Renal pelvis (tissue), 12 donors: ENCODE measurements at places on chromosomes 1 and 21. TPM values are rescaled to one million over a fixed set of nuclear protein-coding genes. Genes with fewer than 3 reads are reported as not detected.

- no peak for DNase-seq
Observed at GRCh38 chr1:81672766-81673165, 128.0 kb upstream of the ADGRL2 start.

- no peak for DNase-seq
Observed at GRCh38 chr1:180909005-180909414, 3.7 kb upstream of the KIAA1614 start.

DNA sequence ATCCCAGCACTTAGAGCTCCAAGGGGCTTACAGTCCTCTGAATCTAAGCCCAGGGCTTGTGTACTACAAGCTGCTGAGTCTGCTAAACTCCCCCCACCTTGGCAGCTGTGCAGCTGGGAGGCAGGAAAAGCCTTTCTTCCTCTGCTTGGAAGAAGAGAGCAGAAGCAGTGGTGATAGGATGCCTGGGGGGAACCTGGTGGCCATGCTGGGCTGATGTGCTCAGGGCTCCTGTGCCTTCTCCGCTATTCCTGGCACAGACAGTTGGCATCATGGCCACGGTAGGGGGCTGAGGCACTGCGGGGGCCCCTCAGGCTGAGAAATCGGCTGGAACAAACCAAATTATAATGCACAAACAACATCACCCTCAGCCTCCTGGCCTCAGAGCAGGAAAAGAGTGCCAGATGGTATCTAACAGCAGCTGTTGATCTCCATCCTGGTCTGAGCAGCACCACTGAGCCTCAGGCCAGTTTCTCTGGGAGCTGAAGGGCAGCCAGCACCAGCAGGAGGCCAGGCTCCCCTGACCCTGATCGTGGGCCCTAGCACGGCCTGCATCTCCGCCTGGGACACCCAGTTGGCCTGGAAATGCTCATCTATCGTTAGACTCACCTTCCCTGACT lies 35.8 kb downstream of the ECE1 start:
- DNase-seq: no peak

DNA sequence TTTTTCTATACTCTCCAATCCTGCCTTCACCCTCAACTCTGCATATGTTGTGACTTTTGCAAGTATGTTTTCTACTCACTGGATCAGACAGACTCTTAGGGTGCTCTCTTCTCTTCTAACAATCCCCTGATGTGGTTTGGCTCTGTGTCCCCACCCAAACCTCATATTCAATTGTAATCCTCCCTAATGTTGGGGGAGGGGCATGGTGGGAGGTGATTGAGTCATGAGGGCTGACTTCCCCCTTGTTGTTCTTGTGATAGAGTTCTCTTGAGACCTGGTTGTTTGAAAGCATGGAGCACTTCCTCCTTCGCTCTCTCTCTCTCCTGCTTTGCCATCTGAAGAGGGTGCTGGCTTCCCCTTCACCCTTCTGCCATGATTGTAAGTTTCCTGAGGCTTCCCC lies 148.9 kb upstream of the IGSF21 start:
- DNase-seq: no peak

DNA sequence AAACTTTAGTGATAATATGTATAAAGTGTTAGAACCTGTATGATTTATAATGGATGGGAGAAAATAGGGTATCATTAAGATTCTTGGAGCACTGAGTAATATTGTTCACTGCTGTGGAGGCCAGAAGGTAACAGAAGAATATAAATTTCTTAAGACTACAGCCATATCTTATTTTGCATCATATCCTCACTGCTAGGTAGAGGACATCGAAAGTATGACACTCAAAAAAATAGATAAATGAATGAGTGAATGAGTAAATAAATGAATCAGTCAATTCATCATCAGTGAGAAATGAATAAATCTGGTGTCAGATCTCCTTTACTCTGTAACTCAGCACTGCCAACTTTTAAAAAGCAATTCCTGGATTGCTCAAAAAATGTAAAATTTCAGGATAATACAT lies 33.2 kb downstream of the RGS13 start:
- no peak for DNase-seq

DNA sequence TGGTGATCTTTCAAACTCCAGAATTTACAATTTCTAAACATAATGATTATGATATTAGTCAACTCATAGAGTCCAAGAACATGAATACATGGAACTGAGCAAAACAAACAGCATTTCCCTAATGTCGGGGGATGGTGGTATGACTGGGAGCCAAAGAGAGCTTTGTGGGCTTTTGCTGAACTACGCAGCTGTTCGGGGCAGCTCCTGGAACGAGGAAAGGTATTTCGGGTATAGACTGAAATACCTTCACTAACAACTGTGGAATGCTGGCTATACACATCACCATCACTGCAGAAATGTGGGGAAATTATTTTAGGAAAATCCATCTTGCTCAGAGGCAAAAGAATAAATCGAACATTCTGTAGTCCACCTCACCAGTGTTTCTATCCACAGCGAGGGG lies 30.2 kb upstream of the VPS26C start:
- DNase-seq: no peak

GRCh38 chr1:17094664-17095063 lies 24.6 kb downstream of the PADI2 start:
- DNase-seq: no peak

GRCh38 chr1:206558794-206559671 lies 51.7 kb downstream of the RASSF5 start:
- DNase-seq: no peak

- no peak for DNase-seq
Observed at GRCh38 chr21:45899317-45900033, 82.1 kb upstream of the COL6A1 start.

GRCh38 chr1:182308826-182309225 lies 82.8 kb downstream of the GLUL start:
- DNase-seq: no peak

GRCh38 chr21:39568361-39568760 lies 44.4 kb upstream of the B3GALT5 start:
- no peak for DNase-seq

DNA sequence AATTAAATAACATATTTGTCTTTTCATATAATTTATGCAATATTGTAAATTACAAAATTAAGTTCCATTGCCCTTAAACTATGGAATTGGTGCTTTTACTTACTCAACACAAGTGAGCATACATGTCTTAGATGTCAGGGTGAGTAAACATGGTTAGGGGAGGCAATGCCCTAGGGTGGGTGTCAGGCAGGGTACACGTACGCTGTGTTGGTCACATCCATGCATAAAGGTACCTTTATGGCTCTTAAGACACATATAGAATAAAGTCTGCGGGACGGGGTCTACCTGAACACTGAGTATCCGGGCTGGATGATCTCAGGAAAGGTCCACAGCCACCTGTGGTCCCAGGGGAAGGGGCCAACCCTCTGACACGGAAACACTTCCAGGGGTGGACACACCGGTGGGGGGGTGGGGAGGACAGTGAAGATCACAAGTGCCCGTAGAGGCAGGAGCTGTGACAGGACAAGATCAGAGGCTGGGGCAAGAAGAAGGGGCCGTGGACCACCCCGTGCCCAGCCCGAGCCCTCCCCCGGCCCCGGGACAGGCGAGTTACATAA lies 720 bp downstream of the LIN9 start:
- peak; percentile 15 for DNase-seq

DNA sequence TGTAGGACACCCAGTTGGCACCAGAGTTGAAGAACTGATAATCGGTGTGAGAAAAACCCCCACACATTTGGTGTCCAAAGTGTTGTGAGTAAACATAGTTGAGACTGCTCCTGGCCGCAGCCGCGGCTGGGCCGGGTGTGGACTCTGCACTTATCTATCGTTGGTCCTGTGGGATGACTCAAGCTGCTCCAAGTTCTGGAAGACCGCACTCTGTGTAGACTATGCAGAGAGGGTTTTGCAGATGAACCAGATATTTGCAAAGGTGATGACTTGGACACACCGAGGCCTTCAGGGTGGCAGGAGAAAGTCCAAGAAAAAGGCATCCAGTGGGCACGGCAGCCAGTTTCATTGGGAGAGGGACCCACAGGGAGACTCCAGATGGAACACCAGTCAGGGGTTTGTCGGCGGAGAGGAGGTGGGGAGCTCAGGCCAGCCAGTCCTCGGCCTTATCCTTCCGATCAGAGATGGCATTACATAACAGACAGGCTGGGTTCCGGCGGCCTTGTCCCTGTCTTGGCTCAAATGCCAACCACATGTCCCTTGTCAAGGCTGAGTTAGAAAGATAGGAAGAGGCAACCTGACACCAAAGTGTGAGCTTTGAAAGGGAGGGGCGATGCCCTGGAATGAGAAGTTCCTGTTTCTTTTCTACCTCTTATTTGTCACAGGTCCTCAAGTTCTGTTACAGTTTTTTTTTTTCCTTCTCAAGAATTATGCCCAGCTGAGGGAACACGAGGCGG lies 21.1 kb downstream of the C2CD2 start:
- DNase-seq: no peak

DNA sequence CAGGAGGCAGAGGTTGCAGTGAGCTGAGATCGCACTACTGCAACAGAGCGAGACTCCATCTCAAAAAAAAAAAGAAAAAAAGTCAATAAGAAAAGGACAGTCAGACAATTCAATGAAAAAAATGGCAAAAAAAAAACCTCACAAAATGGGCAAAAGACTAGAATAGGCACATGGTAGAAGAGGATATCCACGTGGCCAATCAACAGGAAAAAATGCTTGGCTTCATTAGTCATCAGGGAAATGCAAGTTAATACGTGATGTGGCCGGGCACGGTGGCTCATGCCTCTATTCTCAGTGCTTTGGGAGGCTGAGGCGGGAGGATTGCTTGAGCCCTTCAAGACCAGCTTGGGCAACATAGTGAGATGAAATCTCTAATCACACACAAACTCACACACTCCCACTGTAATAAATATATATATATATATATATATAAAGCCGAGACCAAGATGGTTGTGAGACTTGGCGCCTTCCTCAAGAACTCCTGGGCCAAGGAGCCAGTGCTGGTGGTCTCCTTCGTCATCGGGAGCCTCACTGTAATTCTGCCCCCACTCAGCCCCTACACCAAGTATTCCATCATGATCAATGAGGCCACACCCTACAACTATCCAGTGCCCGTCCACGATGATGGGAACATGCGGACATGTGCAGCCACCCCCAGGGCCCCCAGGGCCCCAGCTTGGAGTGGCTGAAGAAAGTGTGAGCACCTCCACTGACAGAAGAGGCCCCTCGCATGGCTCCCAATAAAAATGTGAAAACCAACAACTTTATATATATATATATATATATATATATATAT lies 22.9 kb upstream of the LEFTY2 start:
- DNase-seq: no peak

- DNase-seq: no peak
Observed at GRCh38 chr1:63325279-63325985, 3.1 kb downstream of the FOXD3 start.

GRCh38 chr1:109730666-109731065 lies 10.2 kb downstream of the GSTM3 start:
- no peak for DNase-seq

- no peak for DNase-seq
Observed at GRCh38 chr1:159076438-159077119, at the start of gene AIM2. TSS of gene AIM2 (minus strand) at chr1:159076766. CDS start at chr1:159073499, 3,267 bp downstream.

DNA sequence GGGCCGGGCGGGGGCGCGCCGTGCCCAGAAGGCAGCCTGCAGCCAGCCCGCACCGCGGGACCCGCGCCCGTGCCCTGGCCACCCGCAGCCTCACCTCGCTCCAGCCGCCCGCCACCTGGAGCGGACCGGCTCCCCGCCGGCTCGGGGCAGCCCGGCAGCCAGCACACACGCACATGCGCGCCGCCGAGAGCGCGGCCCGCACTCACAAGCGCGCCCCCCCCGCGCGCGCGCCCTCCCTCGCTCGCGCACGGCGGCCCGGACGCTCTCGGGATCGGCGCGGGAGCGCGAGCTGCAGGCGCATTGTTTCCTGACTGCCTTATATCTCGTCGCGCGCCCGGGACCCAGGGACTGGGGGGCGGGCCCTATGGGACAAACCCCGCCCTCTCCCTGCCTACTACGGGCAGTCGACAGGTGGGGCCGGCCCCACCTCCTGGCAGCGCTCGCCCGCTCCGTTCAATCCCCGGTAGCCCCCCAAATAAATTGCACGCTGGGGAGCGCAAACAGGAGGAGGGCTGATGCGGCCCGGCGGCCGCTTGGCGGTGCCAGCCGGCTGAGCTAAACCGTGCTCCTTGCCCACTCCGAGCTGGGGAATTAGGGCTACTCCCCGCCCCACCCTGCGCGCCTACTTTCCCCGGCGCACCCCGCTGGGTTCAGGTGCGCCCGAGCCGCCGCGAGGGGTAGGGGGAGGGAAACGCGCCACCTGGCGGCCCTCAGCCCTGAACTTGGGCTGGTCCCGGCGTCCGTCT lies at the start of gene MYCL:
Gene MYCL, minus strand, starts transcription at position 204 of the 746 bp plus-strand sequence. CDS start 483 bp downstream, outside the sequence.
- DNase-seq: peak; percentile 79

DNA sequence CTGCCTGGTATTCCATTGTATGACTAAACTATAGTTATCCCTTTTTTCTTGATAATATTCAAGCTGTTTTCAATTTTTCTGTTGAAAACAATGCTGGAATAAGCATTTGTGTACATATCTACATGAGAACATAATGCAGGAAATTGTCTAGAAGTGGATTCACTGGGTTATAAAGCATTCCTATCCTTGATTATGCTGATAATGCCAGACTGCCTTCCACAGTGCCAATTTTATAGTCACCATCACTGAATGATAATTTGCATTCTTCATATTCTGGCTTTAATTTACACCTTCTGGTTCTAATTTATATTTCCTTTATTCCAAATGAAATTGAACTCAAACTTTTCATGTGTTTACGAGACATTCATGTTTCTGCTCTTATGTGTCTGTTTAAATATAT lies 651.0 kb upstream of the PLXNA2 start:
- DNase-seq: no peak

DNA sequence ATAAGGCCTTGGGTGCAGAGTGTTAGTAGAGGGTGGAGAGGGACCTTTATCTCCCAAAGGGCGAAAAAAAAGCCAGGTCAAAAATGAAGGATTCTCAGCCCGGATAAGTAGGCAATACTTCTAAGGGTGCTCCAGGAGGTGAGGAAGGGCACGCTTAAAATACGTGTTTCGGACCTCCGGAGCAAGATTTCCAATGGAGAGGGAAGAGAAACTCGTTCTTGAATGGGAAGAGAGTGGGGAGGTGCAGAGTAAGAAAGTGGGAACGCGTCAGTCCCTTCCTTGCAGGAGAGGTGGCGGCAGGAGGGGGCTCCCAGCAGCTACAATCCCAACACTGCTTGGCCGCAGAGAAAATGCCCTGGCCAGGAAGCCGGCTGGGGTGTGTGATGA lies 581 bp downstream of the EFCAB14 start:
- no peak for DNase-seq

- DNase-seq: no peak
Observed at GRCh38 chr1:44717156-44717555, 13.8 kb downstream of the RNU5D-1 start.

GRCh38 chr21:44466996-44467858 lies 11.9 kb downstream of the LRRC3 start:
- no peak for DNase-seq

GRCh38 chr1:227343727-227344551 lies 25.6 kb upstream of the CDC42BPA start:
- no peak for DNase-seq

PROK1 gene
- polyA plus RNA-seq: not detected

PDPN gene
- 19.0 TPM for polyA plus RNA-seq

RYR2 gene
- polyA plus RNA-seq: 1.3 TPM

FAM167B gene
- polyA plus RNA-seq: 8.5 TPM

CACYBP gene
- polyA plus RNA-seq: 109 TPM

GCSAML gene
- 0.38 TPM for polyA plus RNA-seq

BCAN gene
- 0.26 TPM for polyA plus RNA-seq

SYCP1 gene
- polyA plus RNA-seq: 0.30 TPM

A3GALT2 gene
- 0.44 TPM for polyA plus RNA-seq

MROH9 gene
- not detected for polyA plus RNA-seq

LIPI gene
- polyA plus RNA-seq: 0.65 TPM
